ENCODE measurements at places on chromosomes 11 and 22. TPM values are rescaled to one million over a fixed set of nuclear protein-coding genes. Genes with fewer than 3 reads are reported as not detected.

GRCh38 chr22:36465232-36466021 is 16.0 kb downstream of the TXN2 start:
- DNase-seq, result no peak

DNA sequence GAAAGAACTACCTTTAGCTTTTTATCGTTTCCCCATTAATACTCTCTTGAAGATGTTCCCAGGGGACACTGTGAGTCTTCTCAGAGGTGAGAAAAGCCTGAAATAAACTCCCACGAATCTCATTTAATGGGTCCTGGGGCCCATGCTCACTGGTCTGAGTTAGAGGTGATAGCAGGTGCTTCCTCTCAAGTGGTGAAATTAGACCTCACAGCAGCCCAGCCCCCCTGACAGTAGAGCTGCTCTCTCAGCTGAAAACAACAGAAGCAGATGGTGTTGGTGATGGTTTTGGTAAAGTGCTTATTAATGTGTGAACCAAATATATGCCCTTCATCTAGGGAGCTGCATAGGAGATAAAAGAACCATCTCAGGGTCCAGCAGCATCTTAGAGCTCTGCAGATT is 76.8 kb upstream of the VPREB1 start:
- DNase-seq, result peak; percentile 79

GRCh38 chr22:21714786-21715185 is 20.8 kb downstream of the YPEL1 start:
- DNase-seq, result no peak

DNA sequence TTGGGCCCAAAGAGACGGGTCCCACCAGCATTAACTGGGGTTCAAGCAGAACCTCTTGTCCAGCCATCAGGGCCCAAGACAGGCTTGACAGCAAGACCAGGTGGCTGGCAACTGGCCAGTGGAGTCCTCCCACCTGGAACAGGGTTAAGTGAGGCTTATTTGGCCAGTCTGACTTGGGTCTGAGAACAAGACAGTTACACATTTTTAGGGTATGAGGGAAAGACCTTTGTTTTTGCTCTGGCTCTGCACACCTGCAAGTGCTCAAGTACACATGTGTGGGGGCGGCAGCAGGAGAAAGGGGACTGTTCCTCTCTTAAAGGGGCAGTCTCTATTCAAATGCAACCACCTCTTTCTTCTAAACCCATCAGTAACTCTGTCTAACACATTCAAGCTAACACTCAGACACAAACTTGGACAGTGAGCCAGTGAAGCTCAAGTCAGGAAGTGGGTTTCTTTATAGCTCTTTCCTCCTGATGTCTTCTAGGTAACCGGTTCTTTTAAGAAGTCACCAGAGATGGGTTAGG is 116.2 kb downstream of the ETS1 start:
- DNase-seq, result peak; percentile 79

- no peak for DNase-seq
Measured at GRCh38 chr11:84594602-84595001, 1032.5 kb downstream of the DLG2 start.

- no peak for DNase-seq
Measured at GRCh38 chr11:101030692-101031091, 98.9 kb downstream of the PGR start.

GRCh38 chr11:75667255-75667830 is 1.5 kb downstream of the MAP6 start:
- no peak for DNase-seq

GRCh38 chr22:23117275-23117674 is 24.5 kb downstream of the RSPH14 start:
- no peak for DNase-seq

- DNase-seq, result no peak
Measured at GRCh38 chr22:50316114-50317065, 8.9 kb upstream of the PLXNB2 start.

DNA sequence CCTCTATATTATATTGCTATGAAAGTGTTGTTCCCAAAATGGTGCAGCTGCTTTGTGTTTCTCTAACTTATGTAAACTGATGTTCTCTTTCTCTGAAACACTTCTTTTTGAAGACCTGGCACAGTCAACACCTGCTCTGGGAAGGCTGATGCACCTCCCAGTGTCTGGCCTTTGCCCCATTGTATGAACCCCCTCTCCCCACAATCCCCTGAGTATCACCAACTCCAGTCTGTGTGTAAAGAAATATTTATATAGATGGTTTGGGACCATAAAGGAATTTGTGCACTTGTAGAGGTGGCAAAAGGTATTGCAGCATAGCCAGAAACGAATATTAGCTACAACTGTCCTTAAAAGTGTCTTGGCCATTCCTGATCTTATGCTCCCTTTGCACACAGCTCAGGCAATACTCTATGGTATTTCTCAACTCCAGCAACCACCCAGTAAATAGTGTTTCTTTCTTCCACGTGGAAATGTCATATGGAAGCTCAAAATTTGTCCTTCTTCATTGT is 365.2 kb upstream of the DDI1 start:
- DNase-seq, result no peak

DNA sequence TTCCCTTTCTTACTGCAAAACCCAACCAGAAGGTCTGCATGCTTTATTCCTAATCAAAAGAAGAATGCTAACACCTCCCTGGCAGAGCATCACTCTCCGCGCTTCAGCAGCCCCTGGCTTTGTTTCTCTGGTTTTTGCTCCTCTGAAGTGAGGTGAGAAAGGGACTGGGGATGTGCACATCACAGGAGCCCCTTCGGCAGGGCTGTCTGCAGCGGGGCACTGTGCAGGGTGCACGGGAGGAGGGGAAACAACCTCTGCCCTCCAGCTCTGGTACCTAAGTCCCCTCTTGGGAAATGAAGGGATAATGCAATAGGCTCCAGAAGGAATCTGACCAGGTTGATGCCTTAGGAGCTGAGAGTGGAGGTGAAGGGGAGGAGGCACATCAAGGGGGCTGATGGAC is 312.7 kb downstream of the NTM start:
- no peak for DNase-seq

GRCh38 chr11:47961383-47961782 is 19.0 kb upstream of the PTPRJ start:
- DNase-seq, result no peak

- no peak for DNase-seq
Measured at GRCh38 chr11:33646629-33647028, 54.0 kb downstream of the C11orf91 start.

- DNase-seq, result no peak
Measured at GRCh38 chr11:92948116-92948515, 21.3 kb upstream of the MTNR1B start.

DNA sequence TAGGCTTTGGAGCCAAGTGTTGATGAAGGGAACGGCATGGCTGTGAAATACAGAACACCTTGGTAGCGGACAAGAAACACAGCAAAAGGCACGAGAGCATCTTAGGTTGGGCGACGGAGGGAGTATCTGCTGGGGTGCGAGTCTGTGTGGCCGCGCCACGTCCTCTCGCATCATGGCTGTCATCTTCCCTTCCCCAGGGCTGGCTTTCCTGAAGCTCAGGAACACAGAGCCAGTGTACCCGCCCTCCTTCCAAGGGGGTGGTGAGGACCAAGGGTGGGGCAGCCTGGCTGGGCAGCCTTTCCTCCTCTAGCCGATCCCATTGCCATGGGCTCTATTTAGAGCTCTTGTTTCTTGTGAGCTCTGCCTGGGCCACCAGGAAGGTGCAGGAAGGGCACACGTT is 154.4 kb downstream of the FEZ1 start:
- DNase-seq, result no peak

GRCh38 chr22:35660291-35661127 is 12.3 kb downstream of the APOL6 start:
- no peak for DNase-seq

GRCh38 chr22:32764330-32765131 is 37.0 kb upstream of the TIMP3 start:
- no peak for DNase-seq

GRCh38 chr22:35191412-35191811 is 65.9 kb upstream of the HMGXB4 start:
- DNase-seq, result no peak

DNA sequence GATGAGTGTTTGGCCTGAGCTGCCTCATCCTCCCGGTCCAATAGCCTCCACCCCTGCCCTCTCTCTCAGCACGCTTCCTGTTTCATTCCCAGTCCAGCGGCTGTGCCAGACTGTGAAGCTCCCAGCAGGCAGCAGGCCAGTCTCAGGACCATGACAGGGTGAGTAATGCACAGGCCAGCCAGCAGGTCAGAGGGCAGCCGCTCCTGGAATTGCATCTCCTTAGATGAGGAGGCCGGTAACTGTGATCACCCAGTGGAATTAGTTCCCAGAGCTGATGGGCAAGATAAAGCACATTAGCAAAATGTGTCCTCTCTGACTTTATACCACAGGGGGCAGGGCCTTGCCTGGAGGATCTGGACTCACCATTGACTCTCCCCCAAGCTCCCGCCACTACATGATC is 251.2 kb downstream of the ETS1 start:
- no peak for DNase-seq

DNA sequence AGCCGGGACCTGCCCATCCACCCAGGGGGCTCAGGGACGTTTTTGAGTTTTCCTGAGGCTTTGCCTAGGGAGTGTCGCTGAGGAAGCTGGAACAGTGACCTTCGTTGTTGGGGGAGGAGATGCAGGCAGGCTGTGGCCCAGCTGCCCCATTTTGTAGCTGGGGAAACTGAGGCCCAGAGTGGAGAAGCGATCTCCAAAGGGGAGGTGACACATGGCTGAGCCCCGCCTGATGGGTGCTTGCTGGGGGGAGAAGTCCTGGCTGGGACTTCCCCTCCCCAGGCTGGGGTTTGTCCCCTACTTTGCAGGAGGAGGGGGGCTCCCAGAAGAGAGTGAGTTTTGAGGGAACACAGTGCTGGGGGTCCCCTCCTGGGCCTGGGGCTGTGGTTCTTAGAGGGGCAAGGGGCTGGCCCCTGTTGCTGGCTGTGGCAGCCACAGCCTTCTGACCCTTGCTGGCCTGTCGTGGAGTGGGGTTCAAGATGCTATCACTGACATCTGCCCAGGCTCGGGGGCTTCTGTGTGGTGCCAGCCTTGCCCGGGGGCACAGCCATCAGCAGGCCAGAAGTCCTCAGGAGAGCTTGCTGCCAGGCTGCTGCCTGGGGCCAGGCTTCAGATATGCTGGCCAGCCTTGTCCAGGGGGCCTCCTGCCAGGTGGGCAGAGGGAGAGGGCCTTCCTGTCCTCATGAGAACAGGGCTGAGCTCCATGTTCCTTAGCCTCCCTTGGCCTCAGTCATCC is 21.4 kb downstream of the KCNQ1 start:
- no peak for DNase-seq

DNA sequence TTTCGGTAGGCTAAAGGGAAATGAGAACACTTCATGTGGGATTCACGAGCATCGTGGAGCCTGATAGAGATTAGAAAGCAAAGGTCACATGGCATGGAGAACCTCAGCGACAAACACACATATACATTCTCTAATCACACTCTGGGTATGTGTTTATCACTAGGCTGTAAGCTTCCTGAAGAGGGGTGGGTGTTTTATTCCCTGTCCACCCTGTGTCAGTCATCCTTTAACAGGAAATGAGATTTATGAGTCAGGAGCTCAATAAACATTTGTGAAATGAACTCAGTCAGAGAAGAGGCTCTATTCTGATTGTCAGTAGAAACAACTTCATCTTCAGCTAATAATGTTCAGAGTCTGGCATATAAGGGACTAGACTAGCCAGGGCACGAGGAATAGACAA is 71.7 kb upstream of the EIF3M start:
- DNase-seq, result no peak

DNA sequence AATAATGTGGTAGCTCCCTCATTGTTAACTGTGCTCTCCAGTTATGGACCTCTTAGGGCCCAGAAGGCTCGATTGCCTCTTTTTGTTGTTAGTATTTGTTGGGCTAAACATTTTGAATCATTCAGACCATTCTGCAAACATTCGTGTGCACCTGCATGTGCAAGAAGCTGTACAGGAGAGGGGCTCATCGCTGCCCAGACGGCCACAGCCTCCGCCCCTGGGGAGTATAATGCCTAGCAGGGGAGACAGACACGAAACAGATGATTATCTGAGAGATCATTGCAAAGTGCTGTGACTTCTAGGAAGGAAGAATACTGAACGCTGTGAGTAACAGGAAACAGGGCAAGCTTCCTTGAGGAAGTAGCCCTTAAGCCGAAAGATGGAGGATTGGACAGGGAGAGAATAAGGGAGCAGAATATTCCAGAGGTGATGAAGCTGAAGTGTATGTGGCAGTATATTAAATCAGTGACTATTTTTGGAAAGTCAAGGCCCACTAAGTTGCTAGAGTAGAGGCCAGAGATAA is 123.3 kb upstream of the RASSF10 start:
- no peak for DNase-seq

- DNase-seq, result no peak
Measured at GRCh38 chr11:46208803-46209202, 68.7 kb upstream of the CREB3L1 start.

Gene SPA17
- total RNA-seq, result 2.9 TPM

Gene EHF
- 0.33 TPM for total RNA-seq

Gene TMPRSS6
- total RNA-seq, result 0.31 TPM

Gene TMPRSS13
- 0.66 TPM for total RNA-seq

Gene CWC15
- total RNA-seq, result 58.1 TPM

Gene SERPIND1
- total RNA-seq, result 0.38 TPM

Gene PKP3
- 0.37 TPM for total RNA-seq

Gene MS4A6E
- not detected for total RNA-seq

Gene BTBD18
- total RNA-seq, result not detected
